ENCODE measurements at places on chromosomes 7 and 10.

GRCh38 chr7:945147-945555 lies 9.3 kb downstream of the ADAP1 start:
- peaks cover 2% of the 10 kb centered on the region for H3K27me3 ChIP-seq
- no peak overlapping the region for H3K27ac ChIP-seq
- no peak for DNase-seq
- H3K4me1 ChIP-seq: peaks cover 20% of the 10 kb centered on the region
- no peak overlapping the region for H3K4me3 ChIP-seq

- H3K4me3 ChIP-seq: no peak overlapping the region
- no peaks in the 10 kb centered on the region for H3K27me3 ChIP-seq
- peaks cover 4% of the 10 kb centered on the region for H3K4me1 ChIP-seq
- no peaks in the 10 kb centered on the region for H3K36me3 ChIP-seq
These were observed 9.9 kb downstream of the IQCE start for GRCh38 chr7:2568521-2569223.

DNA sequence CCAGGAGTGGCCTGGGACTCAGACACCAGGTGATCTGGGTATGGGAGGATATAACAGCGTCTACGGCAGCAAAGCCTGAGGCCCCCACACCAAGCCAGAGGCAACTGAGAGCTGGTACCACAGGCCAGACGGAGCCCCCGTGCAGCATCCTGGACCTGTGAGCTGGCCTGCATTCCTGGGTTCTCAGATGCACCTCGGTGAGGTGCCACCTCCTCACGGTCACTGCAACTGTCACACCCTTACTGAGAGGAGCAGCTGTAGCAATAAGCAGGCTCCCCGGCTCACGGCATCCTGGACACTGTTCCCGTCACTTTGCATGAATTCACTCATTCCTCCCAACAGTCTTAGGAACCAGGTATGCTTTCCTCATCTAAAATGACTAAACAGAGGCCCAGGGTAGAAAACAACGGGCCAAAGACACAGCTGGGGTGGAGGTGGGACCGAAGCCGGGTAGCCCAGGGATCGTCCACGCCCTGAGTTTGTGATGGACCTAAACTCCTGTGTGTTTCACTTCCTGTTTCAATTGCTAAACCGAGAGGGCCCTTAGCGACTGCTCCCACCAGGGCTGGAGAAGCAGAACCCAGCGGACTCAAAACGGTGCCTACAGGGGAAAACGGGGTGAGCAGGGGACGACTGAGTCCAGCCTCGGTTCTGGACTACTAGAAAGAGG lies 98.7 kb downstream of the CTBP2 start:
- H3K36me3 ChIP-seq: no peaks in the 10 kb centered on the region
- peaks cover 16% of the 10 kb centered on the region for H3K4me1 ChIP-seq
- DNase-seq: no peak
- no peak overlapping the region for H3K27ac ChIP-seq
- no peak overlapping the region for H3K4me3 ChIP-seq

- H3K4me1 ChIP-seq: no peaks in the 10 kb centered on the region
- H3K27me3 ChIP-seq: no peaks in the 10 kb centered on the region
- no peak overlapping the region for H3K27ac ChIP-seq
- DNase-seq: no peak
- H3K36me3 ChIP-seq: no peaks in the 10 kb centered on the region
These were observed 519.1 kb downstream of the INHBA start for GRCh38 chr7:41183741-41184140.

GRCh38 chr7:39637963-39638485 lies 14.7 kb downstream of the RALA start:
- no peak for DNase-seq
- peaks cover 45% of the 10 kb centered on the region for H3K36me3 ChIP-seq
- no peaks in the 10 kb centered on the region for H3K27me3 ChIP-seq
- H3K4me1 ChIP-seq: peaks cover 39% of the 10 kb centered on the region

DNA sequence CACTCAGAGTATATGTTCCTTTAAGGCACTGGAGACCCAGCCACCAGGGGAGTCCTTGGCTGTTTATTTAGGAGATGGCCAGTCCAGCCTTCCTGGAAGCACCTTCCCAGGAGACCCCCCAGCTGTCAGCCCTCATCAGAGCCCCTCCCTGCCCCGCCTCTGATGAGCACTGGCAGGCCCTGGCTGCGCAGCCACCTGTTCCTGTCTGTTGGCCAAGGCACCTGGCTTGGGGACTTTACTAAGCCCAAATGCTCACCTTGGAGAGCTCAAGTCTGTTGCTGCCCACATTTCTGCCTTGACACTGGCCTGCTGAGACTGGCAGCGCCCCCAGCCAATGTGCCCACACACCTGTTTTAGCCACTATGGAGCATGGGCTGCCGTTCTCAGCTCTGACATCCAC lies 124.7 kb downstream of the ELMO1 start:
- H3K36me3 ChIP-seq: peaks cover 51% of the 10 kb centered on the region
- H3K27ac ChIP-seq: no peak overlapping the region
- peaks cover 22% of the 10 kb centered on the region for H3K4me1 ChIP-seq
- DNase-seq: no peak
- no peak overlapping the region for H3K4me3 ChIP-seq
- H3K27me3 ChIP-seq: no peaks in the 10 kb centered on the region

GRCh38 chr10:110836706-110837105 lies 35.0 kb upstream of the PDCD4 start:
- H3K4me1 ChIP-seq: peaks cover 10% of the 10 kb centered on the region
- no peak for DNase-seq
- H3K27me3 ChIP-seq: no peaks in the 10 kb centered on the region
- no peak overlapping the region for H3K4me3 ChIP-seq
- H3K36me3 ChIP-seq: no peaks in the 10 kb centered on the region

GRCh38 chr10:61902445-61903220 lies 1.1 kb downstream of the ARID5B start:
- no peaks in the 10 kb centered on the region for H3K27me3 ChIP-seq
- H3K36me3 ChIP-seq: peaks cover 20% of the 10 kb centered on the region
- peak overlapping the region; percentile 95 for H3K4me3 ChIP-seq
- H3K4me1 ChIP-seq: peaks cover 44% of the 10 kb centered on the region
- peak overlapping the region; percentile 97 for H3K27ac ChIP-seq

GRCh38 chr7:27169658-27170425 lies 4.3 kb downstream of the HOXA10 start:
- no peak for DNase-seq
- no peak overlapping the region for H3K4me3 ChIP-seq
- H3K36me3 ChIP-seq: no peaks in the 10 kb centered on the region
- H3K4me1 ChIP-seq: peaks cover 5% of the 10 kb centered on the region

GRCh38 chr10:120657371-120657770 lies 193.8 kb upstream of the WDR11 start:
- no peaks in the 10 kb centered on the region for H3K36me3 ChIP-seq
- H3K4me1 ChIP-seq: no peaks in the 10 kb centered on the region
- no peak overlapping the region for H3K27ac ChIP-seq
- H3K4me3 ChIP-seq: no peak overlapping the region
- no peak for DNase-seq
- no peaks in the 10 kb centered on the region for H3K27me3 ChIP-seq

- H3K36me3 ChIP-seq: no peaks in the 10 kb centered on the region
- H3K4me3 ChIP-seq: no peak overlapping the region
These were observed 124.8 kb downstream of the CNNM2 start for GRCh38 chr10:103042908-103043307.

GRCh38 chr7:21850531-21851285 lies 95.0 kb downstream of the CDCA7L start:
- H3K27ac ChIP-seq: no peak overlapping the region
- H3K27me3 ChIP-seq: peaks cover under 1% of the 10 kb centered on the region
- DNase-seq: no peak

- peak; percentile 56 for DNase-seq
- H3K27me3 ChIP-seq: no peaks in the 10 kb centered on the region
- peaks cover 17% of the 10 kb centered on the region for H3K36me3 ChIP-seq
- peaks cover 51% of the 10 kb centered on the region for H3K4me1 ChIP-seq
- peak overlapping the region; percentile 95 for H3K27ac ChIP-seq
- H3K4me3 ChIP-seq: peak overlapping the region; percentile 86
These were observed 844 bp upstream of the KAT6B start for GRCh38 chr10:74825371-74826141.

GRCh38 chr10:52644373-52645186 lies 128.0 kb downstream of the MBL2 start:
- peaks cover 2% of the 10 kb centered on the region for H3K4me1 ChIP-seq
- no peak overlapping the region for H3K4me3 ChIP-seq
- no peak for DNase-seq
- no peaks in the 10 kb centered on the region for H3K27me3 ChIP-seq

GRCh38 chr7:115906731-115907130 lies 123.8 kb downstream of the TFEC start:
- no peaks in the 10 kb centered on the region for H3K27me3 ChIP-seq
- DNase-seq: no peak
- no peaks in the 10 kb centered on the region for H3K36me3 ChIP-seq
- no peaks in the 10 kb centered on the region for H3K4me1 ChIP-seq
- H3K4me3 ChIP-seq: no peak overlapping the region

DNA sequence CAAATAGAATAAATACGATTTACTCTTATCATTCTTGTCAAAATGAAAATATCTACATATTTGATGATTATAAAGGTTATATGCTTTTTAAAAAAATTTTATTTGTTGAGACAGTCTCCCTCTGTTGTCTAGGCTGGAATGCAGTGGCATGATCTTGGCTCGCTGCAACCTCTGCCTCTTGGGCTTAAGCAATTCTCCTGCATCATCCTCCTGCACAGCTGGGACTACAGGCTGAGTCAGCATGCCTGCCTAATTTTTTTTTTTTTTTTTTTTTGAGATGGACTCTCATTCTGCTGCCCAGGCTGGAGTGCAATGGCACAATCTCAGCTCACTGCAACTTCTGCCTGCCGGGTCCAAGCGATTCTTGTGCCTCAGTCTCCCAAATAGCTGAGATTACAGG lies 48.9 kb downstream of the PUS7 start:
- H3K36me3 ChIP-seq: peaks cover 25% of the 10 kb centered on the region
- DNase-seq: no peak
- H3K4me1 ChIP-seq: no peaks in the 10 kb centered on the region
- no peak overlapping the region for H3K4me3 ChIP-seq

DNA sequence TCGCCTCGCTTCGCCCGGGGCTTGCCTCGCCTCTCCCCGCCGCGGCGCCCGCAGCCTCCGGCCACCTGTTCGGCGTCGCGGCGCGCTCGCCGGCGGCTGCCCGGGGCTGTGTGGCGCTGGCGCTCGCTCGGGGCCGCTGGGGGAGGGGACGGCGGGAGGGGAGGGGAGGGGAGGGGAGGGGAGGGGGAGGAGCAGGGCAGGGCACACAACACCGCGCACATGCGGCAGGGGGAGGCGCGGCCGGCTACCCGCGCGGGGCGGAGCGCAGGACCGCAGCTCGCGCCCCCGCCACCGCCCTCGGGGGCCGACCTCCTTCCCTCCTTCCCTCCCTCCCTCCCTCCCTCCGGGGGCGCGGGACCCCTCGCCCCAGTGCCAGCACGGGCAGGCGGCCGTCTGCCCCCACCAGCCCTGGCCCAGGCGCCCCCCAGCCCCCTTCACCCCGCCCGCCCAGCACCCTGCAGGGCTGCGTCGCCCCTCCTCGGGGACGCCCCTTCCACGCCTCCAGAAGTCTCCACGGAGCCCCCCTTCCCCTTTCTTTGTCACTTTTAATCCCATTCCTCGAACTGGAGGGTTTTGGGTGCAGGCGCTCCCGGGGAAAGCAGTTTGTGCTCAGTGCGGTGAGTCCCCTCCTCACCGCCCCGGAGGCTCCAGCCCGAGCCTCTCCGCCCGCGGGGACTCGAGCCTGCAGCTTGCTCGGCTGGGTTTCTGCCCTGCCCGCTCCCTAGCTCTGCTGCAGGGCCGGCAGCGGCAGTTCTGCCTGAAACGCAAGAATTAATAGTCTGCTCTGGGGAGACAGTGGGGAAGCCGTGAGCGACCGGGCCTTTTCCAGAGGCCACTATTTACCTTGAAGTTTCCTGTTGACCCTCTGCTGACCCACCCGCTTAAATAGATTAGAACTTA lies at the start of gene PARD3:
Gene PARD3, minus strand, starts transcription at position 112 of the 900 bp plus-strand sequence. CDS start 301 bp downstream, outside the sequence.
- H3K27ac ChIP-seq: no peak within 1 kb of the TSS
- H3K36me3 ChIP-seq: no peaks in the 10 kb centered on the region
- H3K4me3 ChIP-seq: peak within 1 kb of the TSS; percentile 69
- peaks cover 4% of the 10 kb centered on the region for H3K4me1 ChIP-seq

- H3K27ac ChIP-seq: no peak overlapping the region
- peaks cover 57% of the 10 kb centered on the region for H3K27me3 ChIP-seq
- peaks cover 3% of the 10 kb centered on the region for H3K4me1 ChIP-seq
- peak overlapping the region; percentile 62 for H3K4me3 ChIP-seq
These were observed 504 bp upstream of the BMPER start for GRCh38 chr7:33904681-33905388.

GRCh38 chr7:92956575-92956974 lies 120.2 kb upstream of the CDK6 start:
- peak overlapping the region; percentile 7 for H3K27ac ChIP-seq
- DNase-seq: no peak
- peaks cover 35% of the 10 kb centered on the region for H3K36me3 ChIP-seq

DNA sequence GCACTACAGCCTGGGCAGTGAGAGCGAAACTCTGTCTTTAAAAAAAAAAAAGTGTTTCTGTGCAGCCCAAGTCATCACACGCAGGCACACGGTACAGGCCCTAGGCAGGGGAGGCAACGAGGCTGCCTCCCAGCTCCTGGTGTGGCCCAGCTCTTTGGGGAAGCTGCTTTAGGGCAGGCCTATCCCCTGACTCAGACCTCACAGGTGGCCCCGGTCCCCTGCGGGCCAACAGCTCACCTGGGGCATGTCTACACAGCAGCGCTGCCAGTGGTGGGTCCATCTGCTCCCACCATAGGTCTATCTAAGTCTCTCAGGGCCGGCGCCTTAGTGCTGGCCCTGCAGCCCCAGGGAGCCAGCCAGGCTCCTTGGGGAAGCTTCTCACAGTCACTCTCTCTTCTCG lies 31.4 kb downstream of the ZAN start:
- peaks cover 2% of the 10 kb centered on the region for H3K27me3 ChIP-seq
- no peaks in the 10 kb centered on the region for H3K4me1 ChIP-seq
- no peaks in the 10 kb centered on the region for H3K36me3 ChIP-seq
- H3K27ac ChIP-seq: no peak overlapping the region
- H3K4me3 ChIP-seq: no peak overlapping the region

DNA sequence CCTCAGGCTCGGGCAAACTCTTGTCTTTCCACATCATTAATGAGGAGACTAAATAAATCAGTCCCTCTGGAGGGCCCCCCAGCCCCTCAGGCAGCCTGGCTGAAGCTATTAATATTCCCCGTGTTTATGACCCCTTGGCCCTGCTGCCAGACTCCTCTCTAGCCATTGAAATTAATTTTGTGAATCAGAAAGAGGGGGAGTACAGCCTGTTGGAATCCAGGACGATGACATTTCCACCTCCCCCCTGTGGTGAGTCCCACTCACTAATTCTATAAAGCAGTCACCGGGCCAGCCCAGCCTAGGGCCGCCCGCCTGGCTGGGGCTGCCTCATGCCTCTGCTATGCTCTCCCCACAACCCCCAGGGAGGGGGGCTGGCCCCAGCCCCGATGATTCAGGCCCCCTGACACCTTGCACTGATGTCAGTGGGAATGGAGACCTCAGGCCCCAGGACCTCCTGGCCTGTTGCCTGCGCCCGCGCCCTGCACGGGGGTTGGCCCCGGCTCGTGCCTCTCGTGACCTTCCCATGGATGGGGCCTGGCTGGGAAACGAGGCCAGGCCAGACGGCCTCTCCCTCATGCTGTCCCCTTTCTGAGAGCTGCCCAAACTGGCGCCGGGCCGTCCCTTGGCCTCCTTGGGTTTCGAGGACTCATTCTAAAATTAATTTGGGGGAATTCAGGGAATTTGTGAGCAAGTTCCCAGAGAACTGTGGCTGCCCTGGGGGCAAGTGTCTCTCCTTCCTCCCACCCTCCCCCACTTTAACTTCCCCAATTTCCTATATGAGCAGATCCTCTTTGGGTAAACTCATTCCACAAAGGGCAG lies 34.0 kb downstream of the TMEM270 start:
- H3K36me3 ChIP-seq: no peaks in the 10 kb centered on the region
- H3K27me3 ChIP-seq: no peaks in the 10 kb centered on the region
- no peak overlapping the region for H3K4me3 ChIP-seq
- H3K4me1 ChIP-seq: peaks cover 17% of the 10 kb centered on the region
- H3K27ac ChIP-seq: no peak overlapping the region

- no peak for DNase-seq
- H3K27me3 ChIP-seq: peaks cover 5% of the 10 kb centered on the region
- H3K4me3 ChIP-seq: no peak overlapping the region
- peaks cover 3% of the 10 kb centered on the region for H3K4me1 ChIP-seq
- no peak overlapping the region for H3K27ac ChIP-seq
- H3K36me3 ChIP-seq: no peaks in the 10 kb centered on the region
These were observed 38.0 kb downstream of the ZNF777 start for GRCh38 chr7:149422914-149423301.

Measured in activated T-helper 2 cell treated with anti-CD3 and anti-CD28 coated beads, Interferon-gamma antibody, Interleukin-2, Interleukin-4, amounts not matched to agents 10 μg/mL and 5 μg/mL and 100 μg/mL, durations not matched to agents 14 hours and 24 hours and 36 hours (primary cell).